ENCODE measurements at places on chromosomes 2 and 18.

- DNase-seq, result no peak
These were observed 86.8 kb downstream of the ALK start for GRCh38 chr2:29834624-29835023.

- peak; percentile 23 for DNase-seq
These were observed 388.9 kb downstream of the ZEB2 start for GRCh38 chr2:144131042-144131441.

DNA sequence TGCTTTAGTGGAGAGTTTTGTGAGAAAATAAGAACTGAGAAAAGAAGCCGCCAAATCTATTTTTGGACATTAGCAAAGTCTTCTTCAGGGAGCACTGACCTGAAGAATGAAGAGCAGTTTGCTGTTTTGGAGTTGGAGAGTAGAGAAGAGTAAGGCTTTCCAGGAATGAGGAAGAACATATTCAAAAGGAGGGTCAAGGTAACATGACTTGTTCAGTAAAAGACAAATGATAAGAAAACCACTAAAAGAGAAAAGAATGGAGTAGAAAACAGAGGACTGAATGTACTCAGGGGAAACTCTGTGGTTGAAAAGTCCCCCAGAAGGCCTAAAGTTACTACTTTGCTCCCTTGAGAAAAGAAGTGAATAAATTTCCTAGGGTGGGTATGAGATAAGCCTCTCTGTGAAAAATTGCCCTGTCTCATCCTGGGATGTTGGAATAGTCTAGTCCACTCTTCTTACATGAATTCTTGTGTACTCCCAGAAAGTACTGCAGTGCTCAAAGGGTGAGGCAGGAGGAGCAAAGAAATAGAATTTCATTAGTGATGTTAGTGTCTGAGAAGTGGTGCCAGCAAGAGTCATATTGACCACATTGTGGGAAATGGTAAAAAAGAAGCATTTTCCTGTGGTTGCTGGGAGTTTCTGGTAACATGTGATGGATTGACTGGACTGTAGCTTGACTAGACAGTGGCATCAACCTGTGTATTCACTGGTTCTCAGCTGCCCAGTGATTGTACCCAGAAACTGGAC lies 27.8 kb downstream of the MBD5 start:
- DNase-seq, result no peak

GRCh38 chr2:240930631-240931318 lies 24.6 kb downstream of the CROCC2 start:
- DNase-seq, result no peak

DNA sequence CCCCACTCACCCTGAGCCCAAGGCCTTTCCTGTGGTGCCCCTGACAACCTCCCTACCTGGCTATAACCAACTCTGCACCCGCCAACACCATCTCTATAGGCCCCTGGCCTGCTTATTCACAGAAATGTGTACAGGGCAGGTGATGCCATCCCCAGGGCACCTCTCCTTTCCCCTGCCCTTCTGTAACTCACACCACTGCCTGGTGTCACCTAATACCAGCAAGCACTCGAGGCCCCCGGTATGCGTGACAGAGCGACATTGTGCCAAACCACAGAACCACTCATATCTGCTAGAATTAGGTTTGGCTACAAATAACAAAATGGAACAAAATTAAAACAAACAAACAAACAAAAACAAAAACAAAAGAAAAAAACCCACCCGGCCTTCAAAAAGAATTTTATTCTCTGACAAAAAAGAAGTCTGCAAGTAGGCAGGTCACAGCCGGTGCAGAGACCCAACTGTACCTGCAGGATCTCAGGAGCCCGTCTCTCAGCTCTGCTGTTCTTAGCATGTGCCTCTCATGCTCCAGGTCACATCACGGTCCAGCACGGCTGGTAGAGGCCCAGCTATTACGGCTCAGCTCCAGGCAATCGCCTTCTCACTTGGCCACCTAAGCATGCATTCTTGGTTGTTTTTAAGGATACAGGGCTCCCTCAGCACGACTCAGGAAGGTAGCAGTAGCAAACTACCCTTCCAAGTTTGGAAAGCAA lies 51.4 kb downstream of the FAM178B start:
- no peak for DNase-seq

DNA sequence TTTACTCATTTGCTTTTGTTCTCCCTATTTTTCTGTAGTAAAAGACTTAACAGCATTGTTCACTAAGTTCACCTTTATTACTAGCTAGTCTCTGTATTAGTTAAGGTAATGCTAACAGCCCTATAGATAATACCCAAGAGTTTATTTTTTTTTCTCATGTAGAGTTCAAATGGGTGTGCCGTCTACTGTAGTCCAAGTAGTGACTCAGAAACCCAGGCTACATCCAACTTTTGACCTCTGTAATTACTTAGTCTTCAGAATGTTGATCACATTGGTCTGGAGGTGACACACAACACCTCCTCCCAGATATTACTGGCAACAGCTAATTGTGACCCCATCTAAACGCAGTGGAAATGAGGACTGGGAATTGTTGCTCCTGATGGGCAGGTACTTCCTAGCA lies 7.7 kb downstream of the COQ10B start:
- no peak for DNase-seq

DNA sequence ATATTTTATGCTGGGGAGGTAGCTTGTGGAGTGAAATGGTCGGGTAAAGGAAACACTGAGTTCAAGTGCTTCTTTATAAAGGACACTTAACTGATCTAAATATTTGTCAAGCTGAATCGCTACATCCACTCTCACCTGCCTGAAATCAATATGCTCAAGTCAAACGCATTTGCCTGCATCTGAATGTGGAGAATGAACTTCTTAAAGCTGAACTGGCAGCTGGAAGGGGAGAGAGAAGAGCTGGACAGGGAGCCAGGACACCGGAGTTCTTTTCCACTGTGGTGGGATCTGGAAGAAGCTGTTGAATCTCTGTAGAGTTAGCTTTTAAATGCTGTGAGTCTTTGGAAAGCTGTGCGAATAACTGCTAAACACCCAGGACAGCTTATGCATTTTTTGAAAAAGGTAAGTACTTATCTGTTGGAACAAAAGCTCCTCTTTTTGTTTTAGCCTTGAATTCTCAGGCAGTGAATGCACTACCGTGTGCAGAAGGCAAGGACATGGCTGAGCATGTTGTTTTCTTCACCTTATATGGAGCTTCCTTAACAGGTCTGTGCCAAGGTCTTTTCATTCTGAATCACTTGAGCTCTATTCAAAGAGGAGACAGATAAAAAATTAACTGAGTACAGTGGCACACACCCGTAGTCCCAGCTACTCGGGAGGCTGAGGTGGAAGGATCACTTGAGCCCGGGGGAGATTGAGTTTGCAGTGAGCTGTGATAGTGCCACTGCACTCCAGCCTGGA lies 74.2 kb upstream of the KLF7 start:
- no peak for DNase-seq

DNA sequence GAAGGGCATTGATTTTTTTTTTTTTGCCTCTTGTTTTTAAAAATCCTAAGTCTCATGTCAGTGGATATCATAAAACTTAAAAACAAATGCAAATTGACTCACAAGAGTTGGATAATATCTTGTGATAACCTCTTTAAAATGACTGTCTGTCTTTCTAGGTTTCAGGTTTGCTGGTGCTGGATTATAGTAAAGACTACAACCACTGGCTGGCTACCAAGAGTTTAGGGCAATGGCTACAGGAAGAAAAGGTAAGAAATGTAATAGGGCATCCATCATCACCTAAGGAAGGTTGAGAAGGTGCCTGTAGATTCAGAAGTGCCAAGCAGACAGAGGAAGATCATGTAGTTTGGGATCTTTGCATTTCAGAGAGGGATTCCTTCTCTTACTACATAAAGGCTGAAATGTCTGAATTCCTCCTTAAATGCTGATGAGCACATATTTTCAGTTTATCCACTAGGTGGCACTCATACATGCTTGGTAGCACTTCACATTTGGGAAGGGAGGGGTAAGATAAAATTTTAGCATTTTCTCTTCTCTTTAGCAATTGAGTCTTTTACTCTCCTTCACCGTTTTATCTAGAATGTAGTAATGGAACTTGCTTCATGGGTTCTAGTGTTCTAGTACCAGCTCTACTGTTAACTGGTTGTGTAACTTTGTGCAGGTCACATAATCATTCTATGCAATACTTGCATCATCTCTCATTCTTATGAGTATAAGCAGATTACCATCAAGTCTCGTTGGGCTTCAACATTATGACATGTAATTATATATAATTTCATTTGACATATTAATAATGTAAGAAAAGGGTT lies 21.1 kb downstream of the CPS1 start:
- peak; percentile 38 for DNase-seq

DNA sequence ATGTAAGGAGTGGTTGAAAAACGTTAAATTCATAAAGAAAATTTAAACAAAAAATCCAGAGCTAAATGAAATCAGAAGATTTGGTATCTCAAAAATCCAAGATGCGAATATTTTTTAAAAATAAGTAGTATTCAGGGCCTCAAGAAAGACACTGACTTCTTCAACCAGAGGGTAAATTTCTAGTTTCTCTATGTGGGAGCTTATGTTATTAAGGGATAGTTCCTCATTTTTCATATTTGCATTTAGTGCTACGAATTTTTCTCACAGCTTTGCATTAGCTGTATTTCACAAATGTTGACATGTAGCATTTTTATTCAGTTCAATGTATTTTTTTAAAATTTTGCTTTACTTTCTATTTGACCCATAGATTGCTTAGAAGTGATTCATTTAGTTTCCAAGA lies 454.7 kb downstream of the CBLN2 start:
- DNase-seq, result no peak

GRCh38 chr2:31886700-31887099 lies 124.1 kb downstream of the MEMO1 start:
- DNase-seq, result no peak

- DNase-seq, result no peak
These were observed 46.4 kb downstream of the TIMM21 start for GRCh38 chr18:74194691-74195090.
